ENCODE measurements at places on chromosomes 7 and 10. TPM values are rescaled to one million over a fixed set of nuclear protein-coding genes. Genes with fewer than 3 reads are reported as not detected.

Gene CHST12
- total RNA-seq = 3.6 TPM

Gene NUTM2B
- 0.21 TPM for total RNA-seq

Gene TRIM74
- not detected for total RNA-seq

Gene IDI2
- not detected for total RNA-seq

Gene ASZ1
- not detected for total RNA-seq

Gene NUTM2A
- total RNA-seq = 0.69 TPM

Gene HKDC1
- total RNA-seq = not detected

Gene SH2B2
- 1.8 TPM for total RNA-seq

Gene PLA2G12B
- total RNA-seq = not detected

Gene NAT16
- not detected for total RNA-seq

Gene C10orf53
- total RNA-seq = not detected

Gene CRTAC1
- 3.7 TPM for total RNA-seq

Gene BAIAP2L1
- total RNA-seq = 4.9 TPM

Gene ORAI2
- total RNA-seq = 11.5 TPM

Gene SNX13
- 114 TPM for total RNA-seq

Gene TFPI2
- total RNA-seq = 19.3 TPM

Gene FXYD4
- total RNA-seq = 0.95 TPM

Gene ANKRD61
- total RNA-seq = not detected

Gene GRM3
- total RNA-seq = 0.21 TPM

Gene EPHA1
- total RNA-seq = 3.2 TPM

Gene SHOC2
- 109 TPM for total RNA-seq

Gene KLF14
- 0.32 TPM for total RNA-seq

Gene PRKG1
- 126 TPM for total RNA-seq

Gene TMEM270
- not detected for total RNA-seq

Gene FAM25G
- total RNA-seq = not detected

Gene INHBA
- total RNA-seq = 12.4 TPM

Gene NUTM2E
- not detected for total RNA-seq

Gene CTAGE4
- total RNA-seq = 7.8 TPM

Gene CYP26C1
- not detected for total RNA-seq

Gene KAZALD1
- total RNA-seq = 27.0 TPM

Gene SLC35B4
- total RNA-seq = 16.6 TPM

Gene NRF1
- 23.9 TPM for total RNA-seq

Gene EPO
- not detected for total RNA-seq

Gene DPYSL4
- 1.7 TPM for total RNA-seq
